ENCODE measurements at places on chromosomes 7 and 10.

DNA sequence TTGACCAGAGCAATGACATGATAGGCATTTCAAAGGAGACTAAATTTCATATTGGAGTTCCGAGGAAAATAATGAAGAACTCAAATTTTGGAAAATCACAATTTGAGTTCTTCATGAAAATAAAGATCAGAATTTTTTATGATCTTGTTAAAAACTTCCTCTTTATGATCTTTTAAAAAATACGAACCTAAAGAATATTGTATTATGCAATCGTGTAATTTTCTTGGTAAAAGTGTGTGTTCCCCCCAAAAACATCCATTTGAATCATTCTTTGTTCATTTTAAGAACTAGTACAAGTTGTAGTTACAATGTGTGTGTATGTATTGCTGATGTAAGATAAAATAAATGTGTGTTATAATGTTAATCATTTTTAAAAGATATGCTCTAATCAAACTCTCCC, 79.3 kb upstream of the PDK4 start:
- no peak for DNase-seq

DNA sequence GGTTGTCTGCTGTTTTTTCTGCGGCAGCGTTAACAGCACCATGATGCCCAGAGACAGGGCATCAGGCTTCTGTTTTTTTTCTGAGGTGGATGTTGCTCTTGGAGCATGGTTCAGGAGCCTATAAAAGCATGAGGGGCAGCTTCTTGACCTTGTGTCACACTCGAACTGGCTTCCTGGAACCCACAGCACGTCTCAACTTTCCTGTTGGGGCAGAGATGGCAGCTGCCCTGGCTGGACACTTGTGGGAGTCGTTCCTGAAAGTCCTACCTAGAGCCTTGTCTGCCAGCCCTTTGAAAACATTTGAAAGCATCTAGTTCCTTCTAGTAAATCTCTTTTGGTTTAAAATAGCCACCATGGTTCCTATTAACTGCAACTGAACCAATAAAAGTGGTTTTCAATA, 28.9 kb upstream of the PRKAG2 start:
- DNase-seq: no peak

DNA sequence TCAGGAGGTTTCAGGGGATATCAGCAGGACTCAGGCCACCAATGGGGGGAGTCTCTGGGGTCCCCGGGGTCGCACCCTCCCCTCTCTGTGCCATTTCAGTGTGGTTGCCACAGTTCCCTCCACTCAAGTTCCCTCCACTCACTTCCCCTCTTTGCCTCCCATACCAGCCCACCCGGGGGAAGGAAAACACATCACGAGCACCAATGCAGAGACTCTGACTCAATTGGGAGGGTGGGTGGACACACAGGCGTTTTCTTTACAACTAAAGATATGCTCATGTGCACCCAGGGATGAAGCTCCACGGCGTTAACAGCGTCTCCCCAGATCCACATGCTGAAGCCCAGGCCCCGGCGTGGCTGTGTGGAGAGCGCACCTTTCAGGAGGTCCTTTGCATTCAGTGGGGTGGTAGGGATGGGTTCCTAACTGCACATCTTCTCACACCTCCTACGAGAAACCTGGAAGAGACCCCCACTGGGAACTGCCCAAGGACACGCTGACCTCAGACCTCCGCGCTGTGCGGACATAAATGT, 254.1 kb downstream of the ZMYND11 start:
- DNase-seq: no peak

DNA sequence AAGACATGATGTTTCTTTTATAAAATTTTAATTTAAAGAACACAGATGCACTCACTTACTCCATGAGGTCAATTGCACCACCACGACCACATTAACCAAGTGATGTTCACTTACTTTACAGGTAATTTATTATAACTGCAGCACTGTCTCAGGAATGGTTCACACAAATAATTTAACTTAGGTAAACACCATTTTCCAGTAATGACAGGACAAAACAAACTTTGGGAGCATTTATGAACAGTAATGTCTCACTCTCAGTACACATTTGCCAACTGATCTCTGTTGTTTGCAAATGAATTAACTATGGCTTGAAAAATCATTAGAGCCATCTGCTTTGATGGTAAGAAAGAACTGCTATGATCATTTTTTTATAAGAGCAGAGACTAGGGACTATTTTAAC, 150.4 kb downstream of the ETV1 start:
- no peak for DNase-seq

- no peak for DNase-seq
These were observed 1.0 kb downstream of the ACSL5 start for GRCh38 chr10:112374724-112375541.

- DNase-seq: no peak
These were observed 146.1 kb downstream of the CCDC71L start for GRCh38 chr7:106514881-106515280.

DNA sequence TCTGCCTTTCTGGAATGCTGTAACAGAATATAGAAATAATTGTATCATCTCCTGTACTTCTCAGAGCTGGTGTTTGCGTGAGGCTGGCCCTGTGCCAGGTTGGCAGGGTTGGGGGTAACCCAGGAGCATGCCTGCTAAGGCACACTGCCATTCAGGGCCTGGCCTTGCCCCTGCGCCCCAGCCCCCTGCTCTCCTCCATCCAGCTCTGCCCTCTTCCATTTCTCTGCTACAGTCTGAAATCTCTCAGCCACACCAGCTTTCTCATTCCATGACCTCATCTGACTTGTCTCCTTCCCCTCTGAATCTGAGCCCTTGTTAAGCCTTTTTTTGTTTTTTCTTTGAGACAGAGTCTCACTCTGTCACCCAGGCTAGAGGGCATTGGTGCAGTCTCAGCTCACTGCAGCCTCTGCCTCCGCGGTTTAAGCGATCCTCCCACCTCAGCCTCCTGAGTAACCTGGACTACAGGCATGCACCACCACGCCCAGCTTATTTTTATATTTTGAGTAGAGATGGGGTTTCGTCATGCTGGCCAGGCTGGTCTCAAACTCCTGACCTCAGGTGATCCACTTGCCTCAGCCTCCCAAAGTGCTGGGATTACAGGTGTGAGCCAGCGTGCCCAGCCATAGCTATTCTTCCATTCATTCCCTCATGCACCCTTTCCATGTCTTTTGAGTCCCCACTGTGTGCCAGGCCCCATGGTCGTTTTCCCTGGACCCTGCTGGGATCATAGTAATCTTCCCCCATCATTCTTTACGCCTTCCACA, 206.8 kb downstream of the CUX1 start:
- no peak for DNase-seq

GRCh38 chr7:27409776-27410175, 167.2 kb downstream of the EVX1 start:
- DNase-seq: no peak

- DNase-seq: no peak
These were observed 810.1 kb downstream of the NRG3 start for GRCh38 chr10:82685087-82685486.

- no peak for DNase-seq
These were observed 5.5 kb upstream of the CDHR1 start for GRCh38 chr10:84188815-84189214.

GRCh38 chr10:12041766-12042408, 722 bp downstream of the UPF2 start:
- DNase-seq: peak; percentile 17

GRCh38 chr7:45221896-45222604, 64.5 kb downstream of the RAMP3 start:
- no peak for DNase-seq

DNA sequence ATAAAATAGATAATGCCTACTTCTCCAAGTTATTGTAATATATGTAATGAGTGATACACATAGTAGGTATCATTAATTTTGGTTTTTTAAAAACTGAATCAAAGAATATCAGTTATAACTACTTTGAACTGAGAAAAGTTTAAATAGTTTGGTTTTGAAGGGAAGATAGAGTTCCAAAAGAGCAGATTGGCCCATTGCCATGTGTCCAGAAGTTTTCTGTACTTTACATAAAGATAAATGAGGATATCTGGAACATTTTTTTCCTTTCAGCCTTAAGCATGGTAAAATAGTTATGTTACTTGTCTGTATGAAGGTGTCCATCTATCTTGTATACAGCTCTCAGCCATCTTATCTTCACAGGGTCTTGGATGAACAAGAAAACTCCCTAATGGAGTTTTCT, 97.9 kb upstream of the MXI1 start:
- DNase-seq: no peak

DNA sequence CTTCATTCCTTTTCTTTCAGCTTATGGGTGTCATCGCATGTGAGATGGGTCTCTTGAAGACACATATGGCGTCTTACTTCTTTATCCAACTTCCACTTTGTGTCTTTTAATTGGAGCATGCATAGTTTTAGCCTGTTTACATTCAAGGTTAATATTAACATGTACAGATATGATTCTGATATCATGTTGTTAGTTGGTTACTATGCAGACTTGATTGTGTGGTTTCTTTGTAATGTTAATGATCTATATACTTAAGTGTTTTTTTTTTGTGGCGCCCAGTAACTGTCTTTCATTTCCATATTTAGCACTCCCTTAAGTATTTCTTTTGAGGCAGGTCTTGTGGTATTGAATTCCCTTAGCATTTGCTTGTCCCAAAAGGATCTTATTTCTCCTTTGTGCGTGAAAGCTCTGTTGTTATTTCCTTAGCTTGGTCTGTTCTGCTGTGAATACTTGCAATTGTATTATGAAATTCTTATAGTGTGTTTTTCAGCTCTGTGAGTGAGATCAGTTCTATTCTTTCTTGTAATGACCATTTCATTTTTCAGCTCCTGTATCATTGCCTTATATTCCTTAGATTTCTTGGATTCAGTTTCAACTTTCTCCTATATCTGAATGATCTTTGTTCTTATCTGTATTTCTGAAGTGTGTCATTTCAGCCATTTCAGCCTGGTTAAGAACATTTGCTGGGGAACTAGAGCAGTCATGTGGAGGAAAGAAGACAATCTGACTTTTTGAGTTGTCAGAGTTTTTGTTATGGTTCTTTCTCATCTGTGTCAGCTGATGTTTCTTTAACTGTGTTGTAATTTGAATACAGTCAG, 88.4 kb downstream of the ABCA13 start:
- no peak for DNase-seq

- DNase-seq: no peak
These were observed 31.5 kb downstream of the SLC18A2 start for GRCh38 chr10:117272195-117273076.

DNA sequence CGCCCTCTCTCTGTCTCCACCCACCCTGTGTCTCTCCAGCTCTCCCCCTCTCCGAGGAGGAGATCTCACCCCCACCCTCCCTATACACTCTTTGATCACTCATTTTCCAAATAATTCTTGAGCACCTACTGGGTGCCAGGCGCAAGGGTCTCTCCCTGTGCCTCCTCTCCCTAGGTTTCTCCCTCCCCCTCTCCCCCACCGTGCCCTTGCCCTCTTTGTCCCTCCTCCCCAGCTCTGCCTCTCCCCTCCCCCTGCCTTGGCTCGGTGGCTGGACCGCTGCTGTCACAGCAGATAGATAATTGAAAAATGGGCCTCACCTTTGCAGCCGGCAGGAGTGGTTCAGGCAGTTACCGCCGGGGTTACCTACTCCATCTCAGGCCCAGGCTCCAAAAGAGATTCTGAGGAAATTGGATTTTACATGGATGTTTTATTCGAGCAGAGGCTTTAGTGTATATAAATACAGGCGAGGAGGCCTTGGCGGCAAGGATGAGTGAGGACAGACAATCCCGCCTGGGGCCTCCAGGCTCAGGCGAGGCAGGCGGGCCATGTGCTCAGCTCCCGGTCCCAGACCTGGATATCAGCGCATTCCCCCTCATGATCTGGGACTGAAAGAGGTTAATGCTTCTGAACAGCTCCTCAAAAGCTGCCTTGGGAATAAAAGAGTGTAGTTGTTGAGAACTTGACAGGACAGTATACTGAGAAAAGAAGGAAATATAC, 60.8 kb upstream of the BTRC start:
- no peak for DNase-seq

- no peak for DNase-seq
These were observed 58.4 kb upstream of the ZNRF2 start for GRCh38 chr7:30225863-30226613.

- DNase-seq: no peak
These were observed 230.0 kb upstream of the PPP1R3A start for GRCh38 chr7:114148779-114149178.

DNA sequence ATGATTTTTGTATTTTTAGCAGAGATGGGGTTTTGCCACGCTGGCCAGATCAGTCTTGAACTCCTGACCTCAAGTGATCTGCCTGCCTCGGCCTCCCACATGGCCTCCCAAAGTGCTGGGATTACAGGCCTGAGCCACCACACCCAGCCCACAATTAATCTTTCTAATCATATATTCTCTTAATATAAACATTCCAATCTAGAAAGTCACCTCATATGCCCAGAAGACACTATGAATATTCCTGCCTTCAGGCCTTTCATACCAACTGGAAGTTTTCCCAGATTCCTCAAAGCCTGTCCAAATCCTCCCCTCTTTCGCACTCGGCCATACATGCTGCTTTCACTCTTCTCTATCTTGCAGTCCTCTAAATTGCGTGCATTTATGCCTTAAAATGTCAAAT, 32.6 kb downstream of the PDZD8 start:
- DNase-seq: no peak

GRCh38 chr7:100049441-100050291, at the start of gene ZSCAN21:
ZSCAN21 (plus strand) TSS chr7:100049774; CDS start chr7:100057007, 7,233 bp downstream.
- DNase-seq: peak; percentile 65

DNA sequence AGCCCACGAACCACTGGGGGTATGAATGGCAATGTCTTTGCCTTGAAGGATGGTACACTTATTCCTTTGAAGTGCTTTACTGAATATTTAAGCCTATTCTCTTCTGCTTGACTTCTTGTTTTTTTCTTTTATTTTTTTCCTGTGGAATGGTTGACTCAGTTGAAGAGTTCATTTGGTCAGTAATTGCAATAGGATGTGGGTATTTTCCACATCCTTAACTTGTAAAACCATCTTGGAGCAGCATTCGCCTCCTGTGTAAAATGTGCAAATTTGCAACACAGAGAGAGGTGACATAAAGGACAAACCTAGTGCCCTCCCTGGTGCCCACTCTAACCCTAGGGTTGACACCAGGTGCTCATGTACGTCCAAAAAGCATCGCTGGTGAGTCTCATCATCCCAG, 347.0 kb downstream of the GATA3 start:
- DNase-seq: no peak

DNA sequence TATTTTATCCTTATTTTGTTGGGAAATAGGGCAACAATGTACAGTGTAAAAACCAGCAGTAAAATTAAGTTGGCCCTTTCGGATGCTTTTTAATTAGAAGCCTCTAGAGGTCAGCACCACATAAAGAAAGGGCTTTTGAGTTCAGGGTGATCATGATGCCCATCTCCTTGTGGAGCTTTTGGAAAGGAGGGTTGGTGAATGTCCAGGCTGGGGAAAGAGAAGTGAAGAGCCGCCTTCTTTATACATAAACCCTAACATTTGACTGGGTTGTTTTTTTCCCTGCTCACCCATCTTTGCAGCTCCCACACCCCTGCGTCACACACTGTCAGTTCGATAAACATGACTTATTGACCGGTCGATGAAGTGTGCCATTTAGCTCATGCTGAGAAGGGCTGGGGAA, 29.8 kb downstream of the MTURN start:
- no peak for DNase-seq

DNA sequence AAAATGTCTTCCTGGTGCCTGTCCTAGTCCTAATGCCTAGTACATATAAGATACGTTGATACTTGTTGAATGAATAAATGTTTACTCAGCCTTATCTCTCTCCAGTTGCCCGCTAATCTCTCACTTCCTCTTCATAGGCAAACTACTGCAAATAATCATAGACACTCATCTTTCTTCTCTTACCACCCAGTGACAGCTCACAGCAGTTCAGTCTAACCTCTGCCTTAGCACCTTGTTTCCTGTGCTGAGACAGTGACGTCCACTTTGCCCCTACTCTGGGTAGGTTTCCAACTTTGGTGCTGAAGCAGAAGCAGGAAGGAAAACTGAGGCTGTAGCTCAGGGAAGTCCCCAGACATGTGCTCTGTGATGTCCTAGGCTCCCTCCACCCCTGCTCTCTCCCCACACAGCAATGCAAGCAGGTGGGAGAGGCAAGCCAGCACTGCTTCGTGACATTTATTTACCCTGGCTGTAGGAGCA, 45.5 kb upstream of the RHOBTB1 start:
- no peak for DNase-seq
